ENCODE measurements at places on chromosomes 13 and 19.

DNA sequence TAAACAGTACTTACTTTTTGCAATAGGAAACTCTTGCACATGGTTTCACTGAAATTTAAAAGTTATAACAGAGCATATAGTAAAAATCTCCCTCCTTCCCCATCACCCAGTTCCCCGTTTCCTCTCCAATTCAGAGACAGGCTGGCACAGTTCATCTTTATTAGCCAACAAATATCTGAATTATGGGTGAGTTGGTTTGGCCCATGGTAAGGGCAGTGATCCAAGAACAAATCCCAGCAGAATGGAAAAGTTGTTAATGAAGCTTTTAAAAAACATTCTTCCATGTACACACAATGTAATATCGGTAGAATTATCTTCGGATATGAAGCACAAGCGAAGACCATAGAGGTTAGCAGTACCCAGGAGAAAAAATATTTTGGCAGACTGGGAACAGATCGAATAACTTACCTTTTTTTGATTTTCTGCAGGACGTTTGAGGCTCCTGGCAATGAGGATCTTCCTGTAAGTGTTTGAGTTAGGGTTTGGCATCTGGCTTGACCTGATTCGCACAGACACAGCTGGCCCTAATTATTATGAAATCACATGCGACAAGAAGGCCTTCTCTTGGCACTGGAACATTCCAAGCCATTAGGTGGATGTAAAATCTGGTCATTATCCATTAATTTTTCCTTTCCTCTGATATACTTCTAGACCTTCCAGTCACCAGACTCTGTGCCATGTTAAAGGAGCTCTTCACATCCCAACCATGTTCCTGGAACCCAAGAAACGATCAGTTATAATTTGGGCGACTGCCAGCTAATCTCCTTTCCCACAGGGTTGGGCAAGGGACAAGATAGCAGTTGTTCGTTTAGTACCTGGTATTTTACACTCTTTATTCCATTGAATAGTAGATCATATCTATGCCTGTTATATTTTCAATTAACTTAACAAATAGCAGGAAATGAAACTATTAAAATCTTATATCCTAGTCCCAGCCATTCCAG is 139.4 kb upstream of the TSC22D1 start:
- DNase-seq: peak; percentile 63

DNA sequence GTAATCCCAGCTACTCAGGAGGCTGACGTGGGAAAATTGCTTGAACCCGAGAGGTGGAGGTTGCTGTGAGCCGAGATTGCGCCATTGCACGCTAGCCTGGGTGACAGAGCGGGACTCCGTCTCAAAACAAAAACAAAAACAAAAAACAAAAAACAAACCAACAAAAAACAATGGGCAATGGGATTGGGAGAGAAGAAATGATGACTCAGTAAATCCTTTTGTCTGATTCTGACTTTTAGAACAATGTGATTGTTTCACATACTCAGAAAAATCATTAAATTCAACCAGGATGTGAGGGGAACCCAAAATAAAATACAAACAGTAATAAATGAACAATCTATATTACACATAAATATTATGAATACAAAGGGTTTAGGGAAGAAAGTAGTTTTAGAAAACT is 5.1 kb downstream of the ZNF565 start:
- DNase-seq: no peak

- DNase-seq: no peak
Measured at GRCh38 chr13:40895227-40896184, 106.1 kb downstream of the SLC25A15 start.

DNA sequence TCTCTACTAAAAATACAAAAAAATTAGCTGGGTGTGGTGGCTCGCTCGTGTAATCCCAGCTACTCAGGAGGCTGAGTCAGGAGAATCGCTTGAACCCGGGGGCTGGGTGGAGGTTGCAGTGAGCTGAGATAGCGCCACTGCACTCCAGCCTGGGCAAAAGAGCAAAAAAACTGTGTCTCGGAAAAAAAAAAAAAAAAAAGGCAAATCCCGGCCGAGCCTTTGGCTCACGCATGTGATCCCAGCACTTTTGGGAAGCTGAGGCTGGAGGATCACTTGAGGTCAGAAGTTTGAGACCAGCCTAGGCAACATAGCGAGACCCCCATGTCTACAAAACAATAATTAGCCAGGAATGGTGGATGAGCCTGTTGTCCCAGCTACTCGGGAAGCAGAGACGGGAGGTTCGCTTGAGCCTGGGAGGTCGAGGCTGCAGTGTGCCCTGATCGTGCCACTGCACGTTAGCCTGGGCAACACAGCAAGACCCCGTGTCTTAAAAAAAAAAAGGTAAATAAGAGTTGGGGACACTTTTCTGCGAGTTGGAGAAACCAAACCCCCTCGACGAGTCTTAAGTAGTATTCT is 574 bp upstream of the GPX4 start:
- DNase-seq: peak; percentile 46

GRCh38 chr13:114100446-114101357 is 31.7 kb downstream of the RASA3 start:
- DNase-seq: peak; percentile 27

GRCh38 chr13:103277959-103278694 is 211.9 kb upstream of the SLC10A2 start:
- DNase-seq: no peak

DNA sequence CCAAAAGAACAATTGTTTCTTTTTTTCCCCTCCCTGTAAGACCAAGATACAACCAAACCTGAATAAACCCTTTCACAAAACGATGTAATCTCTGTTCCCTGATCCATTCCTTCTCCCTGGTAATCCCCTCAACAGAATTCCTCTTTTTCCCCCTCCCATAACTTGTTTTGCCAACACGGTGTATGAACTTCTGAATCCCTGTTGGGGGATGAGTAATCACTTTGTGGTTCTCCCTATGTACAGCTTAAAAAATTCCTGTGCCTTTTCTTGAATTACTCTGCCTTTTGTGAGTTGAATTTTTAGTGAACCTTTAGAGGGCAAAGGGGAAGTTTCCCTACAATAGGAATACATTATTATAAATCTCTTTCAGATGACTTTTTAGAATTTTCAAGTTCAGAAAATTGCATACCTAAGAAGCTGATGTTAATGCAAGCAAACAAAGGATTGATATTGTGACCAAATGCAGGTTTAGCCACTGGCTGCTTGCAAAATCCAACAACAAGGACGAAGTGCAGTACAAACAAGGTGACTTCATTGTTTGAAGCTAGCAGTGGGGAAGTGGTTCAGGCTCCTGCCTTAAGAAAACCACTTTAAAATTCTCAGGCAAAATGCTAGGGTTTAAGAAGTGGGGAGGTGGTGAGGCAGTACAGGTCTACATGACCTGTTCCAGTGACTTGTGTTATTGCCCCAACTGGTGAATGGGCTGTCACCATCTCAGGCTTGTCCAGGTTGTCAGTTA is 15.0 kb upstream of the EPSTI1 start:
- peak; percentile 67 for DNase-seq

- no peak for DNase-seq
Measured at GRCh38 chr13:75533861-75534260, 3.8 kb downstream of the COMMD6 start.

DNA sequence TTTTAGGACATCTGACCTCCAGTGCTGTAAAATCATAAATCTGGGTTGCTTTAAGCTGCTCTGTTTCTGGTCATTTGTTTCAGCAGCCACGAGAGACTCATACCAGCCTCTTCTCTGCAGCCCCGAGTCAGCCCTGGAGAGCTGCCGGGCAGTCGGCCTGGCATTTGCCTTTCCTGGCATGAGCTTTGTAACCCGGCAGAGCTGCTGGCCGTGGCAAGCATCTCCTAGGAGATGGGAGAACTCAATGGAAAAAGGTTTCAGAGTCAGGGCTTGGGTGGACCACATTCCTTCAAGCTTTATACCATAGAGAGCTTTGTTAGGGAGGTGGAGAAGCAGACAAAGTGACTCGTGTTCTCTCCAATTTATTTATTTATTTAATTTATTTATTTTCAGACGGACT is 21.6 kb upstream of the CCL25 start:
- DNase-seq: peak; percentile 2

GRCh38 chr13:36190771-36191170 is 23.6 kb downstream of the SOHLH2 start:
- DNase-seq: peak; percentile 20

DNA sequence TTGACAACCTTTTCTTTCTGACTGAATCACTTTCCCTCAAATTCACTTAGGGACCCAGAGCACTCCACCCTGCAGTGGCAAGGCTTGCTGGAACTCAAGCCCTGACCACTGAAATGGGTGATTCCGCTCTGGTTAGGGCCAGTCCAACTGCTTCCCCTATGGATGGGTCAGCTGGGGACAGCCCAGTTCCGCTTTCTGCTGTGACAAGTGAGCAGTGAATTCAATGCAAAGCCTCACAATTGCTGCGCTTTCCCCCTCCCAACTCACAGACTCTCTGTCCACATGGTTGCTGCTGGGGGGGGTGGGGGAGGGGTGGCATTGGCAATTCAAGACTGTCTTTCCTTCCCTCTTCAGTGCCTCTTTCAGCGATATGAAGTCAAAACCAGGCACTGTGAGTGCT is 18.7 kb downstream of the CD70 start:
- DNase-seq: no peak

DNA sequence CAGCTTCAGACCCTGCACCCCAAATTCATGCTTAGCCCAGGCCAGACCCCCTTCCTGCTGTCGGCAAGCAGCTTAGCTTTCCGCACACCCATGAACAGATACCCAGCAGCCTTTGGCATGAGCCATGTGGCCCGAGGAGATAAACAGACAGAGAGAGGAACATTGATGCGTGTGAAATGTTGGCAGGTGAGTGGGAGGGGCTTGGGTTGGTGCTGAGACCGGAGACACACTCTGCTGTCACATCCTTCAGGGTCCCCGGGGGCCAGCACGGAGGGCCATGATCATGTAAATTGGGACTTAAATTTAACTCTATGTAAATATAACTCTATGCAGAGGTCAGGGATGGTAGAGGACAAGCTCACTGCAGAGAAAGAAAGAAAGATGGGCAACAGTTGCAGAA is 1.5 kb downstream of the CD22 start:
- no peak for DNase-seq

GRCh38 chr19:13843104-13843921 is 33.6 kb upstream of the NANOS3 start:
- peak; percentile 87 for DNase-seq

- no peak for DNase-seq
Measured at GRCh38 chr19:10374931-10375330, 5.4 kb downstream of the TYK2 start.

- peak; percentile 83 for DNase-seq
Measured at GRCh38 chr19:2385053-2385721, 25.1 kb downstream of the TMPRSS9 start.

DNA sequence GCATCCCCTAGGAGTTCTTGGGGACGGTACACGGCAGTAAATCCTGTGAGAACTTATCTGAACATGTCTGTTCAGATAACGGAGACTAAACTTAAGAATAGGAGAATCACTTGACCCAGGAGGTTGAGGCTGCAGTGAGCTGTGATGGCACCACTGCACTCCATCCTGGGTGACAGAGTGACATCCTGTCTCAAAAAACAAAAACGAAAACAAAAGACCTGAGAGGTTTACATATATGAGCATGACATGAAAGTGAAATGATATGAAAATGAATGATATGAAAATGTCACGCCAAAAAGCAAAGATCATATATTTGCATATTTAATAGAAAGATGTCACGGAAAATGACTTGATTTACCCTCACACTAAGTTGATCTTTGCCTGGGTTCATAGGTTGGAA is 5.8 kb downstream of the ZNF175 start:
- no peak for DNase-seq

GRCh38 chr13:102399791-102400674 is 1.8 kb downstream of the FGF14 start:
- DNase-seq: no peak

GRCh38 chr19:44653977-44654774 is 10.5 kb downstream of the PVR start:
- peak; percentile 56 for DNase-seq

DNA sequence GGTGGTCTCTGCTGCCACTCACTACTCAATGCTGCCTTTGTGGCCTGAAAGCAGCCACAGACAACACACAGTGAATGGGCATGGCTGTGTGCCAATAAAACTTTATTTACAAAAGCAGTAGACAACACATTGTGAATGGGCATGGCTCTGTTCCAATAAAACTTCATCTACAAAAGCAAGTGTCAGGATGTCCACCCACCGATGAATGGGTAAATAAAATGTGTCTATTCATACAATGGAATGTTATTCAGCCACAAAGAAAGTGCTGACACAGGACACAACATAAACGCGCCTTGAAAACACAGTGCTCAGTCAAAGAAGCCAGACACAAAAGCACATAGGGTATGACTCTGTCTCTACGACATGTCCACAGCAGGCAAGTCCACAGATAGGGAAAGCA is 20.1 kb downstream of the ZSCAN5A start:
- DNase-seq: peak; percentile 15

DNA sequence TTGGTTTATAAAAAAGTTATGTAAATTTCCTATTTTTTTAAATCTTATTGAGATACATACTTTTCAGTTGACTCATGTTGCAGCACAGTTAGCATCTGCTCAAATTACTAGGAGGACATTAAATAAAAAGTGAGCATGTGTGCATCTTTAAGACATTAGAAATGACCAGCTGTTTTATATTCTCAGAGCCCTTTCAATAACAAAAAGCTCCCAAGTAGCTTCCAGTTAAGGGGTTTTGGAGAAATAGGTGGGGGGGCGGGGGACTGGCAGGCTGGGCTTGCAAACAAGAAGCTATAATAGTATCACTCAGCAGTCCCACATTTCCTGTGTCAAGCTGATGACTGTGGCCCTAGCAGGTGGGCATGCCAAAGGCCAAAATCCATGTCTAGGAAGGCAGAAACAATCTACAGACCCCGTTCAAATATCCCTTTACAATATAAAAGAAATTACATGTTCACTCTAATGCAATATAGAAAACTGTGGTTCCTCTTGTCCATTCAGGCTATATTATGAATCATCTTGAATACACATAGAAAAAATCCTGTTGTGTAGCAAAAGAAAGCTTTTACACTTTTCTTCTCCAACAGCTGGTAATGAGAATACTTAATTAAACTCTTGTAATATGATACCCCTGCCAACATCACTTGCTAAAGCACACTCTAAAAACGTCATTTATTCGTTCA is 1713.2 kb upstream of the SLC10A2 start:
- DNase-seq: no peak

DNA sequence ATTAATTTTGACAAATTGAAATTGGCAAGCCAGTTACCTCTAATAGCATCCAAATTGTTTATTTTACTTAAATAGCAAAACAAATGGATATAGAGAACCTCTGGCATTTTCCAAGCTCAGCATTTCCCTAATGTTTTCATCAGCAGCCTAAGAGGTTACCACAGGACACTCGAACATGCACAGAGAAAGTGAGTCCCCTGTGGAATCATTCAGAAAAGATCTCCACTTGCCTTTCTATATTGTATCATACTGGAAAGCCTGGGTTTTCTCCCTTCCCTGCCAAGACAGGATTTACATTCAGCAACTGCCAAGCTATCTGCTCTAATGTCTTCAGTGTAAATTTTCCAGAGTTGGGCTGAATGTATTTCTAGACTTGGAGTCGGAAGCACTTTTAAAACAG is 188.9 kb downstream of the KCTD12 start:
- DNase-seq: no peak

GRCh38 chr13:89136678-89137077 is 1465.5 kb downstream of the SLITRK5 start:
- DNase-seq: no peak

Data from EH (cell line).